ENCODE measurements at places on chromosomes 5 and 9. TPM values are rescaled to one million over a fixed set of nuclear protein-coding genes. Genes with fewer than 3 reads are reported as not detected.

The ZNF366 gene
- 5.2 TPM for total RNA-seq

The CKS2 gene
- 21.7 TPM for total RNA-seq

The PCDHGB1 gene
- total RNA-seq: 5.1 TPM

The ACSL6 gene
- total RNA-seq: 1.8 TPM

All from breast epithelium (tissue), 4 donors.